T47D (cell line): ENCODE measurements at places on chromosomes 6 and 20.

- no peak for DNase-seq
These were observed 103.4 kb upstream of the PDE10A start for GRCh38 chr6:165766457-165766856.

DNA sequence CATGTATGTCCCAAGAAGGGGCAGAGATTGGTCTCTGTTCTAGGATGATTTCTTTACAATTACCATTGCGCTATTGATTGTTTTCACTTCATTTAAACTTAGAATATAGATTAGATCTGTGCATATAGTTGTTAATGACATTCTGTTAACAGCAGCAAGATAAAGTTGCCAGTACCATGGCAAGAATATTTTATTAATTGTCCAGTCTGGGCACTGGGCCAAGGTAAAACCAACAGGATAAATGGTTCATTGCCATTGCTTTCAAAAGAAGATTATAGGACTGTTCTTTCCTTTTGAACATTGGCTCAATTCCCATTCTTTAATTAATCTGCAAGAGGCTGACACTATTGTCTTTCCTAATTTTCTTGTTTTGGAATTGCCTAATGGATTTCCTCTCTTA, 592.4 kb downstream of the RFPL4B start:
- no peak for DNase-seq

- no peak for DNase-seq
These were observed 46.9 kb downstream of the DLGAP4 start for GRCh38 chr20:36352843-36353553.

DNA sequence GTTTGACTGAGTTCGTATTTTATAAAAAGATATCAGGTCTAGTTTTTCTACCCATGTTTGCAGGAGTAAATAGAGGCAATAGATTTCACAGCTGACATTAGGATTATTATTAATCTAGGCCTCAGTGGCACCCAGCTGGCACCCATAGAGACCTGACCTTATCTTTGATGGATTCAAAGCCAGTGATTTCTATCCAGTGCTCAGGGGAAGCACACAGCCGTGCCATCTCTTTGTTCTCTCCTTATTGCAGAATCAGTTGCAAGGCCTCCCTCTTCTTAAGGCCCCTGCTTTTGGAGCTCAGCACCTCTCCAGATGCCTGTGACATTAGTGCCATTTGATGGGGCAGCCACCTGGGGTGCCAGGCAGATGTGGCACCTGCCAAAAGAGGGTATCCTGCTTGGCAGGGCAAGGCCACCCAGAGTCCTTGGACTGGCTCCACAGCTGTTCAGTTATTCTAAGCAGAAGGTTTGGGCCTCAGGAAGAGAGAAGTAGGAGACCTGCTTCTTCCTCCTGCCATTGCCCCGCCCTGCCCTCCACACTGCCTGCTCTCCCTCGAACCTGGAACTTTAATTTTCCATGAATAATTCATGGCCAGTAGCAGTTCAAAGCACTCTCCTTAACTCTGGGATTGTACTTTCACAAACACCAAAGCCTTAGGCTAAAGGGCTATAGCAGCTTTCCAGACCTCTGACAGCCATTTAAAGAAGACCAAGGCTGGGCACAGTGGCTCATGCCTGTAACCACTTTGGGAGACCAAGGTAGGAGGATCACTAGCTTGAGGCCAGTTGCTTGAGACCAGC, 206.3 kb downstream of the ZDHHC14 start:
- DNase-seq, result no peak

DNA sequence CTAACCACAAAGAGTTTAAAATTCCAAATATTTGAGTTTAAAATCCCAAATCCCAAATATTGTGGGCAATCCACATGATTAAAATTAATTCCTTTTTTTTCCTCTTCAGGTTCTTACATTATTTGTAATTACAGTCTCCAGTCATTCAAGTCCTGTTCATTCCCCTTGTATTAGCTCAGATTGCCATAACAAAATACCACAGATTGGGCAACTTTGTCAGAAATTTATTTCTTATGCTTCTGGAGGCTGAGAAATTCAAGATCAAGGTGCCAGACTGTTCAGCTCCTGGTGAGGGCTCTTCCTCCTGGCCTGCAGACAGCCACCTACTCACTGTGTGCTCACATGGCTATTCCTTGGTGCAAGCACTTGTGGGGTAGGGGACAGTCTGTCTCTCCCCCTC, 105.5 kb downstream of the ARMC2 start:
- DNase-seq, result no peak

DNA sequence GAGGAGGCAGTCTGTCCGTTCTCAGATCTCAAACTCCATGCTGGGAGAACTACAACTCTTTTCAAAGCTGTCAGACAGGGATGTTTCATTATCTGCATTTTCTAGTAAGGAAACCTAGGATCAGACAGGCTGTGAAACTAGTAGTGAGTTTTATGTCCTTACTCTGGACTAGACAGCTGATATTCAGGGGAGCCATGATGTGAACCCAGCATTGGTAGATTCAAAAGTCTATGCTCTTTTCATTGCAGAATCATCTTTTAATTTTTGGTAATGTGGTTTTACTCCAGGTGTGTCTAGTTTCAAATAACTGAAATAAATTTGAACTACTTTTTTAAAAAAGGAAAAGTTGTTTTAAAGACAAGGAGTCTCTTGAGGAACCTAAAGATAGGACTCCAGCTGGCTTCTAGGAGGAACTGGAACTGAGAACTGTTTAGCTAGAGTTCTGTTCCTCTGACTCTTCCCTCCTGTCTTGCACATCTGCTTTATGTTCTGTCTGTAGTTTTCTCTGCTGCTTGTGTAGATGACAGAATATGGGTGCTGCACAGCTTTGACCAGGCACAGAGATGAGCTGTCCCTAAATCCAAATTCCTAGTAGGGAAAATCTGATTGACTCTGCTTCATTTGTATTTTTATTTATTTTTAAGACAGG, 27.8 kb upstream of the RNF144B start:
- no peak for DNase-seq

DNA sequence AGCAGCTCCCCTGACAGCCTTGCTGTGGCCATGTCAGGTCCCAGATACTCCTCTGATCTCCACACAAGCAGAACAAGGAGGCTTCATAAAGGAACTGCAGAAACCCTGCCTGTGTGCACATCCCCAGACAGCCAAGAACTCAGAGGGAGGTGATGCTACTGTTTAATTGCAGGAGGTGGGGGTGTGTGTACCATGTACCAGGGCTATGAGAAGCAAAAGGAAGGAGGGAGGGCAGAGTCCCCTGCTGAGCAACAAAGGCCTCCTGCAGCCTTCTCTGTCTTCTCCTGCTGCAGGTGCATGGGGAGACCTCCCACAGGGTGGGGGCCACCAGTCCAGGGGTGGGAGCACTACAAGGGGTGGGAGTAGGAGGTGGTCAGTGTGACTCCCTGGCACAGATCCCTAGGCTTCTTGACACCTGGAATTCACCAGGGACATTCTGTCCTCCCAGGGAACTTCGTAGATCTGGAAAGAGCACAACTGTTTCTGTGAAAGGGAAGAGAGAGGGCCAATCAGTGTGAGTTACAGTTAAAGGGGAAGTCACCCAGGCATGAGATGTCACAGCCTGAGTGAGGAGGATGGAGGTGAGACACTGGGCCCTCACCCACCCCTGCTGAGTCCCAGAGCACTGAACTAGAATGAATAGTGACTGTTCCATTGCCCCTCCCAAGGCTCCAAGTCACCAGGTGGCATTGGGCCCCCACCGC, 2.8 kb downstream of the CST2 start:
- DNase-seq, result no peak

GRCh38 chr6:88360203-88360797, 194.2 kb upstream of the CNR1 start:
- no peak for DNase-seq

- DNase-seq, result no peak
These were observed 58.1 kb downstream of the TMEM242 start for GRCh38 chr6:157265186-157265585.

DNA sequence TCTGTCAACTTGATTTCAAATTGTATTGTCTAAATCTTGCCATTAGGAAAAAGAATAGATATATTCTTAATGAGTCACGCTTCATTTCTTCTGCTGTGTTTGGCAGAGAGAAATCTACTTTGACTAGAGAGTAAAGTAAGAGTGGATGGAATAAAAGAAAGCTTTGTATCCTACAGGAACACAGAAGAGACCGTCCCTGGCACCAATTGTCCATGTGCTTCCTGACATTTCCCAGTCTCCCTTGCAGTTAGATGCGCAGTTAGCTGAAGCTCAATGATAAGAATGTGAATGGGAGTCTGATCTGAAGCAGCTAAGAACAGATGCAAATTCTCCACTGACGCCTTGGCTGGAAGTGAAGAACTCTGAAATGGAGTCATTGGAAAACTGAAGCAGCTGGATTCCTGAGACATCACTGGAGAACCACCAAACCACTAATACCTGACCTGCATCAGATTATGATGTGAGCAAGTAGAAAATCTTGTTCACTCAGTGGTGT, 528.2 kb upstream of the MARCKS start:
- peak; percentile 22 for DNase-seq

DNA sequence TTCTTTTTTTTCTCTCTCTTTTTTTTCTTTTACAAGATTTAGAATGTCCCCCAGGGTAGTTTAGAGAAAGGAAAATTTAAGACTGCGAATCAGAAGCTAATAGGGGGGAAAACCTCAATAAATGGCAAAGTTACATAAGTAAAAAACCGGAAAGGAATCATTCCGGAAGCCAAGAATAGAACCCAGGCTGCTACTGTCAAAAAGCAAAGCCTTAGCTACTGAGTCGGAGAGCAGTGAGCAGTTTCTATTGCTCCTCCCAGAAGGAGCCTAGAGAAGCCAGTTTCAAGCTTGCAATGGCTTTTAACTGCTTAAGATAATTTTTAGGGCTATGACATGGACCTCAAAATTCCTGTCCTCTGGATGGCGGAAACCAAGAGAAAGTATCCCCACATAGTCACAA, 31.6 kb downstream of the SAMD5 start:
- DNase-seq, result no peak

- DNase-seq, result no peak
These were observed 9.0 kb downstream of the VPS16 start for GRCh38 chr20:2849529-2849928.

- DNase-seq, result peak; percentile 37
These were observed 78.4 kb upstream of the TBC1D7 start for GRCh38 chr6:13406781-13407180.
